HTR-8/SVneo (cell line): ENCODE measurements at places on chromosomes 7 and 10.

- DNase-seq: no peak
Measured at GRCh38 chr7:88396295-88396947, 89.7 kb upstream of the STEAP4 start.

DNA sequence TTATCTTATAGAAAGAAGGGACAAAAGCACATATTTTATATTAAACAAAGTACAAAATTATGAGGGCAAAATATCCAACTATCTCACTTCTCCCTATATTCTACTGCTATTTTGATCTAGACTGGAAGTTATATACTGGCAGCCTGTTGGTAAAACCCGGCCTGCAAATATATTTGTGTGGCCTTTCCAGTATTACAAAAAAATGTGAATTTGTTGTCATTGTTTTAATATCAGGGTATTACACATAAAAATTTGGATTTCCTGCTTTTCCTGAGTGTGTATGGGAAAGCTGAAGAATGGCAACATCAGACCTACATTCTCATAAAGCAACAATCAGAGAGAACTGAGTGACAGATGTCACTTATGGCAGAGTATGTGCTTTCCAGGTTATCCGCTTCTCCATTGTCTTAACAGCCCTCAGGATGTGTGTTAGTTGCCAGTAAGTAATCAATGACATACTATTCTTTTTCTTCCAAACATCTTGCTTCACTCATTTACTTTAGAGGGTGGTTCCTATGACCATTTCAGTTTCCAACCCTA is 7.3 kb downstream of the SYPL1 start:
- DNase-seq: no peak

- DNase-seq: no peak
Measured at GRCh38 chr10:129814681-129815646, 149.1 kb downstream of the EBF3 start.

- no peak for DNase-seq
Measured at GRCh38 chr7:29265208-29265923, 70.8 kb downstream of the CHN2 start.

GRCh38 chr7:100360135-100360854 is 2.4 kb downstream of the PILRB start:
- no peak for DNase-seq

GRCh38 chr7:42046483-42046882 is 190.5 kb downstream of the GLI3 start:
- DNase-seq: no peak

DNA sequence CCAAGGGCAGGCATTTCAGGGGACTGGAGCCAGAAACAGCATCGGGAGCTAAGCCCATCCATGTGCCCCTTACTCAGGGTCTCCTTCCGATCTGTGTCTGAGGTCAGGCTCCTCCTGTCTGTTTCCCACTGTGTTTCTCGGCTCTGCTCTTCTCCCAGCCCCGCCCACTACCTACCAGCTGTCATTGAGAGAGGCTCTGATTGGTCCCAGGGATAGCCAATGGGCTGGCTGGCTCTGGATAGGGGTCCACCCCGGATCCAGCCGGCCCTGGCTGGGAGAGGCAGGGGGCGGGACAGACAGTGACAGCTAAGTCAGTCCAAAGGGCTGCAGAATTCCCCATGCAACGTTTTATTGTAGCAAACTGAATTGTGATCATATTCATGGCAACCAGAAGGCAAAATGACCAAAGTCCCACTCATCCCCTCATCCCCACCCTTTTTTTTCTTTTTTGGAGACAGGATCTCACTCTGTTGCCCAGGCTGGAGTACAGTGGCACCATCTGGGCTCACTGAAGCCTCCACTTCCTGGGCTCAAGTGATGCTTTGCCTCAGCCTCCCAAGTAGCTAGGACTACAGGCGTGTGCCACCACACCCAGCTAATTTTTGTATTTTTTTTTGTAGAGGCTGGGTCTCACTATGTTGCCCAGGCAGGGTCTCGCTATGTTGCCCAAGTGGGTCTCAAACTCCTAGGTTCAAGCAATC is 76.3 kb downstream of the CLIP2 start:
- peak; percentile 80 for DNase-seq

- DNase-seq: no peak
Measured at GRCh38 chr7:128255271-128255670, 14.2 kb downstream of the LEP start.

DNA sequence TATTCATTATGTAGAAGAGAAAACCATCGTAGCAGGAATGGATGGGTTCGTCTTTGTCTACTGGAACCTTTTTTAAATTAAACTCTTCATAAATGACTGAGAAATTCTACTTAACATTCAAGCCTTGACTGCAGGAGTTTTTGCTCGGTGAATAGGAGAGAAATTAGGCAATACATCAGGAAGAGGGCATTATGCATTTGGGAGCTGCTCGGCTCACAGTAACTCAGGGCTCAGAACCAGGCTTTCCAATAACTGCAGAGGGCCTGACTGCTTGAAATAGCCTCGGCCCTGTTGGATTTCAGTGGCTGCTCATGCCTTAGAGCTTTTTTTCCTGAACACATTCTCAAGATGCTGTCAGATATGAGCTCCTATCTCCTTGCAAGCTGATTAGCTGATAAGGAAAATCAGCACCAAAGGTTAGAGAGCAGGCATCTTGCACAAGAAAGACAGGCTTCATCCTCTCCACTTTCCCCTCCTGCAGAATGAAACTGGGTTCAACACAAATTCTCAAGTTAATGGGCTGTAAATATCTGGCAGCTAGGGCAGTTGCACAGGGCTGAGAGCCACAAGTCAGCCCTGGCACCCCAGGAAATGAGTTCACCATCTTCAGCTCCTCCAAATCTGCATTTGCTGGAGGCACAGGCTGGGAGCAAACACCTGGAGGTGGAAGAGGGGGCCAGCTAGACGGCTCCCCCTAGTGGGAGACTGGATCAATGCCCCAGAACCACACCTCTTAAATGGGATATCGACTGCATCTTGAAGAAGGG is 24.3 kb downstream of the TECTB start:
- peak; percentile 33 for DNase-seq

DNA sequence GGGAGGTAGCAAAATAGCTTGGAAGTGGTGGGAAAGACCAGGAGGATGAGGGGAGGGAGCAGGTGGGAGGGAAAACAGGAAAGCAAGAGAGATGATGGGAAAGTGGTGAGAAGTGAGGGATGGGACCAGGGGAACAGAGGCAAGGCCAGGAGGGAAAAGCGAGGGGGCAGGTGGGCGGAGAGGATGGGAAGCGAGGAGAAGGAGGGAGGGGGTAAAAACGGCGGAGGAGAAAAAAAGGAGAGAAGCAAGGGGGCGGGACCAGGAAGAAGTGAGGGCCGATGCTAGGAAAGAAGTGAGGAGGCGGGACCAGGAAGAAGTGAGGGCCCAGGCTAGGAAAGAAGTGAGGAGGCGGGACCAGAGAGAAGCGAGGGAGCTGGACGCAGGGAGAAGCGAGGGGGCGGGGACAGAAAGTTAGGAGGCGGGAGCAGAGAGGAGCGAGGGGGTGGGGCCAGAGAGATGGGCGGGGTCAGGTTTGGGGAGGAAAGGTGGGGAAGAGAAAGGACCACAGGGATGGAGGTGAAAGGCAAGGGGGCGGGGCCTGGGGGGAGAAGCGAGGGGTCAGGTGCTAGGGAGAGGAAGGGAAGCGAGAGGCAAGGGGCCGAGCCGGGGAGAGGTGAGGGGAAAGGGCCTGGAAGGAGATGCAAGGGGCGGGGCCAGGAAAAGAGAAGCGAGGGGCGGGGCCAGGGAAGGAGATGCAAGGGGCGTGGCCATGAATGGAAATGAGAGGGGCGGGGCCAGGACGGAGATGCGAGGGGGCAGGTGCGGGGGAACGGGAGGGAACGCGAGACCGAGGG is 984 bp downstream of the SMURF1 start:
- peak; percentile 63 for DNase-seq

DNA sequence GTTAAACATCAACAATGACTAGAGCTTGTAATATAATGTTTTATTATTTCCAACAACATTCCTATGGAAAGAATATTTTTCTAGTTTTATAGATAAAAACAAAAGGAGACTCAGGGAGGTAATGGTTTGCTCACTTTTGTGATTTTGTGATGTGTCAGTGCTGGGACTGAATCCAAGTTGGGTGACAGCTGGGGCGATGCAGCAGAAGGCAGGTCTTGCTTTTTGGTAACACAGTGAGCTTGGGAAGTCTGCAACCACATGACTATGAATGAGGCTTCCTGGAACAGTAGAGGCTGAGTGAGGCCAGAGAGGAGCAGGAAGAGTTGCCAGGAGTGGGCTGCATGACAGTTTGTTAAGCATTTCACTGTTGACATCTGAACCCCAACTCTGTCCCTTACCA is 4.9 kb upstream of the YKT6 start:
- DNase-seq: no peak

- DNase-seq: no peak
Measured at GRCh38 chr10:133230387-133231195, 574 bp downstream of the UTF1 start.

- DNase-seq: no peak
Measured at GRCh38 chr10:114647545-114648138, 10.4 kb downstream of the ABLIM1 start.

GRCh38 chr10:103706047-103706446 is 149.3 kb downstream of the SH3PXD2A start:
- DNase-seq: no peak

GRCh38 chr7:46189255-46189790 is 268.3 kb upstream of the IGFBP3 start:
- no peak for DNase-seq

GRCh38 chr10:125093199-125093973 is 67.0 kb downstream of the CTBP2 start:
- peak; percentile 15 for DNase-seq

- DNase-seq: no peak
Measured at GRCh38 chr10:97199152-97199551, 13.4 kb upstream of the SLIT1 start.

DNA sequence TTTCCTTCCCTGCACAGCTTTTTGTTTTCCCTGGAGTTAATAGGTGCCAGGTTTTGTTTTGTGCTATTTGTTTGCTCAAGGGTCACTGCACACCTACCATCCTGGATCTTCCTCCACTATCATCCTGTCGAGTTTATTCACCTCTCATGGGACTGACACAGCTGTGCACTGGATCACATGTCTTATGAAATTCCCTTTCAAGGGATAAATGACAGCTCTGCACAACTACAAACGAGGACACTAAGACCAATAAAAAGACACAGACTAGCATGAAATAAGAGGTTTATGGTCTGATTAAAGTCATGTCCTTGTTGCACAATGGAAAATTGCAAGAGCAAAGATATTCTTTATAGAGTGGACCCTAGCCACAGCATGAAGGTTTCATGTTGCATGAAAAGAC is 76.7 kb upstream of the SFMBT2 start:
- no peak for DNase-seq
